ENCODE measurements at places on chromosomes 7 and 10.

DNA sequence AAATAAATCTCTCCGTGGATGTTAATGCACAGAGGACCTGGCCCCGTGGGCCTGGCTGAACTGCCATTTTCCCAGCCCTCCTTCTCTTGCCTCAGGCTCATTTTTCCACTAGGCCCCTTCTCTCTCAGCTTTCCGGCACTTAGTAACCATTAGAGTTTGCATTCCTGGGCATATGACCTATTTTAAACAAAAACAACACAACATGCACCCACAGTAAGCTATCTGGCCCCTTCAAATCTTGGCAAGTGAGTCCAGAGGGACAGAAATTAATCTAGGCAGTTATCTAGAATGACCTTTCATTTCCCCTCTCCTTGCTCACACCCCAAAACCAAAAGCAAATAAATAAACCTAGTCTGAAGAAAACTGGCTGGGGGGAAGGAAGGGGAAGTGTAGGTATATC, 11.7 kb downstream of the FBXW4 start:
- no peak for DNase-seq

- no peak for DNase-seq
Observed at GRCh38 chr7:81621893-81622292, 148.0 kb downstream of the HGF start.

GRCh38 chr10:50511492-50512213, 112.1 kb downstream of the SGMS1 start:
- DNase-seq = no peak

GRCh38 chr10:14247377-14248116, 83.2 kb downstream of the FRMD4A start:
- no peak for DNase-seq

- DNase-seq = no peak
Observed at GRCh38 chr10:75136346-75136745, 24.9 kb downstream of the SAMD8 start.

Measured in stimulated activated CD4-positive, alpha-beta T cell treated with anti-CD3 and anti-CD28 coated beads, Interleukin-12 subunit alpha, Interleukin-12 subunit beta, amount 100 ng/mL, for 48 hours (primary cell).